ENCODE measurements at places on chromosomes 5 and 9. TPM values are rescaled to one million over a fixed set of nuclear protein-coding genes. Genes with fewer than 3 reads are reported as not detected.

DNA sequence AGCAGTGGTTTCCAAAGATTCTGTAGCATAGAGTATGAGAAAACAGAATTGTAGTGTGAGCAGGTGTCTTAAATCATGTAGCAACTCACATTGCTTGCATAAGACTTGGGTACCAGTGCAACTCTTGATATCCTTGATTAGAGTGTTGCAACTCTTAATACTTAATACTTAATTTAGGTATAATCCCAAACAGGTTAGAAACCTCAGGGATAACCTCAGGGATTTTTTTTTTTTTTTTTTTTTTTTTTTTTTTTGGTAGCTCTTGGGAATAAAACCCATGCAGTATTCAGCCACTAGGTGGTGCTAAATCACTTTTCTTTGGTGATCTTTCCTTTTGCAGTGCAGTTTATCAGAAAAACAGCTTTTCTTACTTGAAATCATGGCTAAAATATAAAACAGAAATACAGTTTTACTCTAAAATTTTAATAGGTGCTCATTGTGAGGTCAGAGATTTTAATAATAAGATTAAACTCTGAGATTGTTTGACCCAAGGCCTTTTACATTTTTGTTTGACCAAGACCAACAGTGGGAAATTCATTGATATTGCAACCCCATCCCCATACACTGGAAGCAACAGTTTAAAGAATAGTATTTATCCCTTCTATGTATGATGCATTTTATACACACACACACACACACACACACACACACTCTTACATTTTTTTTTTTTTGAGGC, 55.3 kb downstream of the ERAP1 start:
- DNase-seq: peak; percentile 66

GRCh38 chr9:26459959-26460358, 432.6 kb downstream of the CAAP1 start:
- no peak for DNase-seq

The IFNK gene
- not detected for polyA plus RNA-seq

DNA sequence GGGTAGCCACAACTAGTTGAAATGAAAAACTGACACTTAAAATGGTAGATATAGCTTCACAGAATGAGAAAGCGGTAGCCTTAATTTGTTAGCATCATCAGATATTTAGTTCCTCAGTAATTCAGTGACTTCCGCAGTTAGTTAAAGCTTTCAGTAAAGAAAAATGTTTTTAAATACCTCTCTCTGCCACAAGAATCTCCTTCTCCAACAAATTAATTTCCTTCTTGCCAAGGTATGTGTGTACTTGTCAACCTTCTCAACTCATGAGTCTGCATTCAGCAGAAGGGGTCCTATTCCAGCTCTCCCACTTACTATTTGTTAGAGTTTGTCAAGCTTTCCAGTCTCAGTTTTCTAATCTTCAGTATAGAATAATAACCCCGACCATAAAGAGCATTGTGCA, 26.3 kb upstream of the ERAP1 start:
- DNase-seq: no peak

- no peak for DNase-seq
These were observed 239.6 kb upstream of the NREP start for GRCh38 chr5:111996574-111996973.

DNA sequence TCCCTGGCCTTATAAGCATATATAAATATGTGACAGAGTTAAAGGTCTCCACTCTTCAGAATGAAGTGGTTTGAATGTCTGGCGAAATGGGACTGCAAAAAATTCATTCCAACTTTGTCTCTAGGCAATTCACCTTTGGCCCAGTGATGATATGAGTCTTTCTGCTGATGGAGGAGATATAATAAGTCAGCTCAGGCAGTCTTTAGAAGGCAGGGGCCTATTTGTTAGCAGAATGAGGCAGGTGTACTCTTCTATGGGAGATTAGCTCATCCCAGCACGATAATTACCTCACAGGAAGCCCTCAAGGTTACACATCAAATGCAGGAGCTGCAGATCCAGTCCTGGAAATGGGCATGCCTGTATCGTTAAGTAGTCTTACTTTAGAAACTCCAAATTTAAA, 300.5 kb downstream of the NR2F1-AS1 start:
- no peak for DNase-seq

GRCh38 chr9:103319979-103320378, 324.8 kb downstream of the CYLC2 start:
- DNase-seq: no peak

GRCh38 chr9:24932785-24933184, 387.1 kb upstream of the IZUMO3 start:
- DNase-seq: no peak

The TERT gene
- 0.12 TPM for polyA plus RNA-seq

GRCh38 chr5:156188016-156188415, 138.9 kb upstream of the SGCD start:
- no peak for DNase-seq

The MARCHF3 gene
- 5.5 TPM for polyA plus RNA-seq

The CA9 gene
- not detected for polyA plus RNA-seq

DNA sequence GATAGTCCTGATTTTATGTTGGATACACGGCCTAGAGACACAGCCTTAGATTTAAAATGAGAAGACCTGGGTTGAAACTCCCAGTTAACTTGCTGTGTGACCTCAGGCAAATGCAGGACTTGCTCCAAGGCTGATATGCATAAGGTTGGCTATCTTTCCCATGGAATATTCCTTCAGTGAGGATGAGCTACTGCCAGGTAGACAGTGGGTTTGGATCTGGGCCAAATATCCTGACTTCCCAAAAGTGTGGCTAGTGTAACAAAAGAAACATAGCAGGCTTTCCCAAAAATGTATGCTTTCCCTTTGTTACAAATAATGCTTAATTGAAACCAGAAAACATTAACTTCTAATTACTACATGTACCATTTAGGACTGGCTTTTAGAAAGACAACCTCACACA, 697 bp upstream of the XPA start:
- no peak for DNase-seq

The DOCK2 gene
- 103 TPM for polyA plus RNA-seq

The KIAA0825 gene
- 1.5 TPM for polyA plus RNA-seq

- DNase-seq: no peak
These were observed 268.8 kb downstream of the NSG2 start for GRCh38 chr5:174314261-174314660.

The SLC34A3 gene
- polyA plus RNA-seq: not detected

GRCh38 chr5:143400541-143401226, 2.8 kb downstream of the NR3C1 start:
- DNase-seq: no peak

The ABLIM3 gene
- not detected for polyA plus RNA-seq

- DNase-seq: peak; percentile 50
These were observed 982 bp downstream of the EPB41L4A start for GRCh38 chr5:112417931-112418658.

DNA sequence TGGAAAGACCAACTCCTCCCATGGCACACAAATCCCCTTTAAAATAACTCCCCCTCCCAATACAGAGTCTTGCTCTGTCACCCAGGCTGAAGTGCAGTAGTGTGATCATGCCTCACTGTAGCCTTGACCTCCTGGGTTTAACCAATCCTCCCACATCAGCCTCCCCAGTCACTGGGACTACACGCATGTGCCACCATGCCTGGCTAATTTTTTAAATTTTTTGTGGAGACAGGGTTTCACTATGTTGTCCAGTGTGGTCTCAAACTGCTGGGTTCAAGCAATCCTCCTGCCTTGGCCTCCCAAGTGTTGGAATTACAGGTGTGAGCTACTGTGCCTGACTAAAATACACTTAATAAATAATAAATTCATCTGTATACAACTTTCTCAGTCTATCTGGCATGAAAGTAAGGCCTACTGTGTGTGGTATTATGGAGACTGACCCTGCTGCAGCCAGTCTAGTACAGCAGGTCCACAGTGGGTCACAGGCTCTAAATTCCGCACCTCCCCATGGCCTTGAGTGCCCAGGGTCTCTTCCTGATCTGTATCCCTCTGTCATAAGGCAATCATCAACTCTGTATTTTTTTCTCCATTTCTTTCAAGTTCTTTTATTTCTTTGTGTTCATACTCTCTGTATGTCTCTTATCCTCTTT, 169.4 kb downstream of the MAPKAP1 start:
- DNase-seq: no peak

GRCh38 chr9:135045928-135046738, 41.3 kb upstream of the OLFM1 start:
- no peak for DNase-seq

DNA sequence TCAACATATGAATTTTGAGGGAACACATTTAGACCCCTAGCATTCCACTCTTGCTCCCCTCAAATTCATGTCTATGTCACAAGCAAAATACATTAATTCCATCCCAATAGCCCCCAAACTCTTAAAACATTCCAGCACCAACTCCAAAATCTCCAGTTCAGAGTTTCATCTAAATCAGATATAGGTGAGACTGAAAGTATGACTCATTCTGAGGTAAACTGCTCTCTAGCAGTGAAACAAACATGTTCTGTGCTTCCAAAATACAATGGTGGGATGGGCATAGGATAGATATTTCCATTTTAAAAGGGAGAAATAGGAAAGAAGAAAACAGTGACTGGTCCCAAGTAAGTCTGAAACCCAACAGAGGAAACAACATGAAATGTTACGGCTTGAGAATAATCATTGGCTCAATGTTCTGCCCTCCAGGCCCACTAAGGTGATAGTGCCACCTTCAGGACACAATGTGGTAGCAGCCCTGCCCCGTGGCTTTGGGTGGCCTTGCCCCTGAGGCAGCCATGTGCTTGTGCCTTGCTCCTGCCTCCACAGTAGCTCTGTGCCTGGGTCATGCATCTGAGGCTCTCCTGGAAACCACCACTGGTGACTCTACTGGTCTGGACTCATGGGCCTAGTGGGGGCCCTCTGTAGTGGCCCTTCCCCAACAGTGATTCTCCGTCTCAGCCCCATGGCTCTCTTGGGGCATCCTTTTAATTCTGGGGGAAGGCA, 36.4 kb upstream of the IPPK start:
- no peak for DNase-seq

- no peak for DNase-seq
These were observed 736.0 kb upstream of the ARRDC3 start for GRCh38 chr5:92119110-92119509.

- DNase-seq: no peak
These were observed 524.2 kb downstream of the ACTL7B start for GRCh38 chr9:108331596-108331995.

DNA sequence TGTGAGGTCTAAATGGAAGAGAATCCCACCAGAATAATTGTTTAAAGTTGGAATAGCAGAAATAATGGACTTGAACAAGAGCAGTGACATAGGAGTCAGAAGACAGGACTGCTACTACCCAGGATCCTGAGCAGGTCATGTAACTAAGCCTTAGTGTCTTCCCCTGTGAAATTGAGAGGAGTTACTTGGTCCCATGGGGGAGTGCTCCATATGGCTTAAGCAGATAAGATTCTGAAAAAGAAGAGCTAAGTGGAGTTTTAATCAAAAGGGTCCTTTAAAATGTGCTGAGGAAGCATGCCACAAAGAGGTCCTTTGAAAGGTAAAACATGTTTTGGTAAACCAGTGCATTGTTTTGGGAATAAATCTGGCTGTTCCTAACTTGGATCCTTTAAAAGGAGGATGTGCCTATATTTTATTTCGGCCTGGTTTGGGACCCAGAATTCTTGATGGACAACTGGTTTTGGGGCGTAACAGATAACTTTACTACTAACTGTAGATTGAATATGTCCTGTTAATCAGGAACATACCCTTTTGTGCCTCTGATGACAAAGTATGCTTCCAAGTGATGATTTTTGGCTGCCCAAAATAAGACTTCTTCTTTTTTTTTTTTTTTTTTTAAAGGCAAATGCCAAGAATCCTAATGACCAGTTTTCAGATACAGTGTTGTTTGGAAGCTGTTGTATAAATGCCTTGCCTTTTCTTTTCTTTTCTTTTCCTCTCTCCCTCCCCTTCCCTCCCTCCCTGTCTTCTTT, 5.7 kb downstream of the RCL1 start:
- no peak for DNase-seq

The CDH9 gene
- polyA plus RNA-seq: not detected

DNA sequence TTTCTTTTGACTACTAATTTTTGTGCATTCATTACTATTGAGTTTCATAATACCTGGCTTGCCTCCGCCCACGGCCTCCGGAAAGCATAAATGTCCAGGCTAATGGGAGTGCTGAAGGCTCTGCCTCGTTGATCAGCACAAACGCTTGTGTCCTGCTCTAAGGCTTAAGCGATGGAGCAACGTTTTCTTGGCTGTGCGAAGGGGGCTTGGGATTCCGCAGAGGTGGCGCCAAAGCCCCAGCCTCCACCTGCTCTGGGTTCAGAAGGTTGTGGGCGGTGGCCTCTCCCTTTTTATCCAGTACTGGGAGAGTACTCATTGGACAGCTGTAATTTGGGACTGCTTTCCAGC, 19.7 kb downstream of the ANXA2R start:
- DNase-seq: no peak

GRCh38 chr9:69976152-69976551, 67.5 kb upstream of the MAMDC2 start:
- DNase-seq: no peak

The PGGT1B gene
- polyA plus RNA-seq: 16.8 TPM

- DNase-seq: no peak
These were observed 174.0 kb upstream of the ZNF618 start for GRCh38 chr9:113701774-113702755.

The PCDHA6 gene
- not detected for polyA plus RNA-seq

DNA sequence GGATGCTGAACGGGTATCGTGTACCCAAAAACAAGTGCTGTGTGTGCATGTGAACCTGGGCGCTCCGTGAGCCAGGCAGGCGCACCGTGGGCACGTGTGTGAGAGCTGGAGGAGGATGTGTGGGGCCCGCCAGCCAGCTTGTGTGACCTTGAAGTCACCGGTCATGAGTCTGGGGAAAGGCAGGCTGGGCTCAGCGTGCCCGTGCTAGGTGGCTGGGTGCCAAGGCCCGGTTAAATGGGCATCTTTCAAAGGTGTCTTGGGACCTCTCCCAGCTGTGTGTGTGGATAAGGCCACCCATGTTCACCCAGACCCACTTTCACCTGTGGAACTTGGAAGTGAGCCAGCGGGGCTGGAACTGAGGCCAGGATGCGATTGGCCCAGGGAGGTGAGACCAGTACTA, 3.4 kb downstream of the KCNT1 start:
- no peak for DNase-seq

GRCh38 chr5:110909950-110910349, 161.6 kb upstream of the TSLP start:
- DNase-seq: no peak

- no peak for DNase-seq
These were observed 435.1 kb upstream of the ST8SIA4 start for GRCh38 chr5:101338226-101338625.

The MYO10 gene
- 0.05 TPM for polyA plus RNA-seq

GRCh38 chr5:98308960-98309359, 464.5 kb upstream of the RGMB start:
- DNase-seq: no peak

DNA sequence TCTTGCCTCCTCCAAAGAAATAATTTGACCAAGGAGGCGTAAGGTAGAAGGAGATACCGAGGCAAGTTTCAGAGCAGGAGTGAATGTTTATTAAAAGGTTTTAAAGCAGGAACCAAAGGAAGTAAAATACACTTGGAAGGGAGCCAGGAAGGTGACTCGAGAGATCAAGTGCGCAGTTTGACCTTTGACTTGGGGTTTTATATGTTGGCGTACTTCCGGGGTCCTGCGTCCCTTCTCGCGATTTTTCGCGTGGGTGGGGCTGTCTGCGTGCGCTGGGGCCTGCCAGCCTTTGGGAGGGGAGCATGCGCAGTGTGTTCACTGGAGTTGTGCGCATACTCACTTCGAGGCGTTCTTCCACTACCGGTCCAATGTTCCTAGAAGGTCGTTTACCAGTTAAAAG, 166.0 kb upstream of the IRX2 start:
- DNase-seq: no peak

- DNase-seq: no peak
These were observed 108.4 kb downstream of the SLIT3 start for GRCh38 chr5:169192536-169192935.

Data from CD4-positive, alpha-beta memory T cell (primary cell).